ENCODE measurements at places on chromosomes 2 and 18. TPM values are rescaled to one million over a fixed set of nuclear protein-coding genes. Genes with fewer than 3 reads are reported as not detected.

DNA sequence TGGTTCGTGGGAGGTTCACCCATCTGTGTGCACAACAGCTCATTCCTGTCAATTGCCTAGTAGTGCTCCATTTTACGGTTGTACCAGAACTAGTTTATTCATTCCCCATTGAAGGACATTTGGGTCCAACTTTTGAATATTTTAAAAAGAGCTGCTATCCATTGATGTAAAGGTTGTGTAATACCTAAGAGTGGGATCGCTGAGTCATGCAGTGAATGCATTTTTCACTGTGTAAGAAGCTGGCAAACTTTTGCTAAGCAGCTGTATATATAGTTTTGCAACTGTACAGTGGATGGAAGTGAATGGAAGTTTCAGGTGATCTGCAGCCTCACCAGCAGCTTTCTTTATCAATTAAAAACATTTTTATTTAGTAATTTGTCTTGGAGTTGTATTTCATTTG lies 104.5 kb downstream of the DCDC2C start:
- peak; percentile 74 for DNase-seq

- no peak for DNase-seq
These were observed 6.7 kb downstream of the PELI1 start for GRCh38 chr2:64137567-64137966.

- peak; percentile 87 for DNase-seq
These were observed 33.9 kb downstream of the SOWAHC start for GRCh38 chr2:109648041-109648527.

DNA sequence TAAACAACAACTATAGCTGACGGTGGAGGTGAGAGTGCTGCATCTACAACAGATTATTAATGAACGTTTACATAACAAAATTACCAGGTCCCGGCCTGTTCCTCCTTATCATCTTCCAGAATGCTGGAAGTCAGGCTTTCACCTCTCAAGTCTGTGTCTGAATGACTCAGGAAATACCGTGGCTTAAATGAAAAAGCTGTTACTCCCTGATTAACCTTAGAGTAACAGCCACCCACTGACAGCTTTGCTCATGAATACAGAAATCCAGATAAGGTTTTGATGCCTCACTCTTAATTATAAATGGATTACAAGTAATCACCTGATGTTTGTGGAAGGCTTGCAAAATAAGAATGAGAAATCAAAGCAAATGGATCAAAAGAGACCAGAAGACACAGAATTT lies 885.3 kb upstream of the CELF4 start:
- no peak for DNase-seq

DNA sequence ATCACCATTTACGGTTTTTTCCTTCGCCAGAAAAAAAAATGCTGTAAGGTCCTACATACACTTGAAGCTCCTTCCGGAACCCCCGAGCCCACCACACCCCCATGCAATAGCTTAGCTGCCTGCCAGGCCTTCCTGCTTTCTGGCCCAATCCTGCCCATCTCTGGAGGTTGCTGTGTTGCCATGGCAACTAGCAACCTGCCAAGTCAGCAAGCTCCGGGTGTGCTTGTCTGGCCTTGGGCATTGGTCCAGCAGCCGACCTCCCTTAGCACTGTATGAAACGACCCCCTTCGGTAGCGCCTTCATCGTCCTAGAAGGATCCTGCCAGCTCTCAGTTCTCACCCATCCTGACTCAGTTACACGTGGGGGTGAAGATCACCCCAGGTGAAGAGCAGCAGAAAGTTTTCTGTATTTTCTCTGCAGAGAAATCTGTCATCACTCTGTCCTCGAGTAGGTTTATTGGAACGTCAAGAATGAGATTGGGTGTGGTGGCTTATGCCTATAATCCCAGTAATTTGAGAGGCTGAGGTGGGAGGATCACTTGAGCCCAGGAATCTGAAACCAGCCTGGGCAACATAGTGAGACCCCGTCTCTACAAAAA lies 47.4 kb upstream of the MTCL1 start:
- peak; percentile 28 for DNase-seq

DNA sequence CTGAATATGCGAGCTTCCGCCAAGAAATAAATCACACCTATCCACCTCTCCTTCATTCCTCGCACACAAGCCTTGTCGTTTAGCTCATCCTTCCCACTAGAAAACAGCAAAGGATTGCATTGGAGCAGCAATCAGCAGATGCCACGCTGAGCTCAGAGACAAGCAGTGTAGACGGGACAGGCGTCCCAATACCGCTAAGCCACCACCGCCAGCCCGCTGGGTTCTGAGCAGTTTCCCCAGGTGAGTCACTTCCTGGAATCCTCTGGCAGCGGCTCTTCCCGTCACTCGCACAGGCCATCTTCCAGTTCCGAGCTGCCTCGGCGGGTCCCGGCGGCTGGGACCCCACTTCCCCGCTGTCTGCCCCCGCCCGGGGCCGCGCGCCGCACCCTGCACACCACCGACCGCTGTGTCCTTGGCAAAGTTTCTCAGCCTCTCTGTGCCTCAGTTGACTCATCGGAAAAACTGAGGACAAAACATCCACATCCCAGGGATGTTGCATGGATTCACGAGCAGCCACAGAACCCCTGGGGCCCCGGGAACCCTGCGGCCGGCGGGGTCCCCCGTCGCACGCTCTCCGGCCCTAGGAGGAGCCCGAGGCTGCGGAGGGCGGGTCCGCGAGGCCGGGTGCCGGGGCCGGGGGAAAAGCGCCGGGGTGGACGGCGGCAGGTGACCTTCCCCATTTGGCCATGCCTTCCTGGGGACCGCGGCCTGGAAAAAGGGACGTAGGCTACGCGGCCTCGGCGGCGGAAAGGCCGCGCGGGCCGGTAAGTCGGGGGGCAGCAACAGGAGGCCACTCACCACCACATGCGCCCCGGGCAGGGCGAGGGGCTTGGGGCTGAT lies 573 bp downstream of the KDSR start:
- peak; percentile 92 for DNase-seq

DNA sequence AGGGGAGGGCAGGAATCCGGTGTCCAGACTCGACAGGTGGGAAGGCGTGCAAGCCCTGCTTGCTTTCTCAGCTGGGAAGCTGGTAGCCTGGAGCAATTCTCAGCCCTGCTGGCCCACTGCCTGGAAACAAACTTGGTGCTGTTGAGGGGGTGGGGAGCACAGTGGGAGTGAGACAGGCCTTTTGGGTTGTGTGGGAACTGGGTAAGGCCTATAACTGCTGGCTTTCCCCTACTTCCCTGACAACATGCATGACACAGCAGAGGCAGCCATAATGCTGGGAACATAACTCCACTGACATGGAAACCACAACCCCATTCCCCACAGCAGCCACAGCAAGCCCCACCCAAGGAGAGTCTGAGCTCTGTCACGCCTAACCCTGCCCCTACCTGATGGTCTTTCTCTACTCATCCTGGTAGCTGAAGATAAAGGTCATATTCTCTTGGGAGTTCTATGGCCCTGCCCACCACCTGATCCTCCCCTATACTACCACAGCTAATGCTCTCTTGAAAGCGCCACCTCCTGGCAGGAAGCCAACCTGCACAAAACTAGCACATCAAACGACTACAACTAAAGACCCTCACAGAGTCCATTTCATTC lies 122.9 kb upstream of the ACVR1C start:
- DNase-seq = peak; percentile 10

- DNase-seq = no peak
These were observed 395.3 kb downstream of the TSN start for GRCh38 chr2:122150524-122151280.

- peak; percentile 43 for DNase-seq
These were observed 741.3 kb upstream of the RAB6C start for GRCh38 chr2:129237966-129238725.

DNA sequence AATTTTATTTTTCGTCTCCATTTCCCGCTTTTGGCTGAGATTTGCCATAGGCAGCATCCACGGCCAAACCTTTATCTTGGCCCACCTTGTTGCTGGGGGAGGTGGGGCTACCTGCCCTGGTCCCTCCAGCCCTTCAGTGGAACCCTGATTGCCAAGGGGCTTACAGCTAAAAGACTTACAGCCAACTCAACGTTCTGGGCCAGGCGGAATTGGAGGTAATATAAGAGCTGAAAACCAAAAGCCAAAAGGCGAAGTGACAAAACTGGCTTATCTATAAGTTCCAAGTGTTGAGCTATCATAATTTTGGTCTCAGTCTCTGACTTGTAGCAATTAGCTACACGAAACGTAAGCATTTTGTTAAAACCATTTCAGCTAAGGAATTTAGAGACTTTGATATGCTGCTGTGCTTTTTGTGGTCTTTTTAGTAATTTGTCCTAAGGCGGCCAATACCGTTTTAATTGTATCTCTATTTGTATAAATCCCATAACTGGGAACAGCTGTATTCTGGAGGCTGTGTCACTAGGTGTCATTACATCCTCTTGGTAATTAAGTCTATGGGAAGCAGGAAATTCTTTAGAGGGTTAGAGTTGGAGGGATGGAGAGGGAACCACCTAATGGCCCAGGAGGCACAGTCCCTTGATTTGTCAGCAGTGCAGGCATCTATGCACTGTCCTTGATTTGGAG lies 24.0 kb downstream of the PDCD1 start:
- DNase-seq = no peak

DNA sequence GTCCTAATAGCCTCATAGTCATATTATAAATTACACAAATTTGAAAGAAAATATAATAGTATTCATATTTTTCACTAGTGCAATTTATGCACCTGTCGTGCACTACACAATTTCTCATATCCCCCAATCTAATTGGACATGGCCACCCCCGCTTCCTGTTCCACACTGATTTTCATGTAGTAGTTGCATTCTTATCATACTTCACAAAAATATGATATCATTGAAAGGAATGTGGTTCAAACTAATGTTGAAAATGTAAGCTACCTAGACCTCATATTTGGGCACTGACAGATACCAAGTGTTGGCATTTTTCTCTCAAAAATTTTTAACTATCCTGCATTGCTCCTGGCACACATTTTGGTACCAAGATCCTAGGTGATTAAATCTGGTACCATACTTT lies 985.5 kb upstream of the POU3F3 start:
- DNase-seq = no peak

GRCh38 chr18:12516049-12516630 lies 108.4 kb downstream of the PRELID3A start:
- DNase-seq = peak; percentile 47

GRCh38 chr2:69742322-69742952 lies 503 bp downstream of the ANXA4 start:
- DNase-seq = peak; percentile 61

- no peak for DNase-seq
These were observed 621.8 kb downstream of the LRP1B start for GRCh38 chr2:141508806-141509595.

GRCh38 chr2:206408323-206409320 lies 34.7 kb upstream of the ADAM23 start:
- DNase-seq = no peak

DNA sequence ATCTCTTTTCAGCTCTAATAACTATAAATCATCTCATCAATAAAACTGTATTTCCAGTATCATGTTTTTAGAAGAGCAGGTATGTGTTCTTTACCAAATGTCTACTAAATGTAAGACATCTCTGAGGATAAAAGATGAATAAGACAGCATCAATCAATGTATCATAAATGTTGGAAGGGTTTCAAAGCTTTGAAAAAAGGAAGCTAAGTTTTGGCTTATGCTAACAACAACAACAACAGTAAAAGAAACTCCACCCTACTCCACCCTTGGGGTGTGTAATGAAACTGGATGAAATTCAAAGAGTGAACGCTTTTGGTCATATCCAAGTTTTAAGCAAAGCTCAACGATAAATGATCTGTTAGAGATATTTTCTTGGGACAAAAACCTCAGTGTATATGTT lies 17.1 kb downstream of the PRKD3 start:
- DNase-seq = peak; percentile 14

DNA sequence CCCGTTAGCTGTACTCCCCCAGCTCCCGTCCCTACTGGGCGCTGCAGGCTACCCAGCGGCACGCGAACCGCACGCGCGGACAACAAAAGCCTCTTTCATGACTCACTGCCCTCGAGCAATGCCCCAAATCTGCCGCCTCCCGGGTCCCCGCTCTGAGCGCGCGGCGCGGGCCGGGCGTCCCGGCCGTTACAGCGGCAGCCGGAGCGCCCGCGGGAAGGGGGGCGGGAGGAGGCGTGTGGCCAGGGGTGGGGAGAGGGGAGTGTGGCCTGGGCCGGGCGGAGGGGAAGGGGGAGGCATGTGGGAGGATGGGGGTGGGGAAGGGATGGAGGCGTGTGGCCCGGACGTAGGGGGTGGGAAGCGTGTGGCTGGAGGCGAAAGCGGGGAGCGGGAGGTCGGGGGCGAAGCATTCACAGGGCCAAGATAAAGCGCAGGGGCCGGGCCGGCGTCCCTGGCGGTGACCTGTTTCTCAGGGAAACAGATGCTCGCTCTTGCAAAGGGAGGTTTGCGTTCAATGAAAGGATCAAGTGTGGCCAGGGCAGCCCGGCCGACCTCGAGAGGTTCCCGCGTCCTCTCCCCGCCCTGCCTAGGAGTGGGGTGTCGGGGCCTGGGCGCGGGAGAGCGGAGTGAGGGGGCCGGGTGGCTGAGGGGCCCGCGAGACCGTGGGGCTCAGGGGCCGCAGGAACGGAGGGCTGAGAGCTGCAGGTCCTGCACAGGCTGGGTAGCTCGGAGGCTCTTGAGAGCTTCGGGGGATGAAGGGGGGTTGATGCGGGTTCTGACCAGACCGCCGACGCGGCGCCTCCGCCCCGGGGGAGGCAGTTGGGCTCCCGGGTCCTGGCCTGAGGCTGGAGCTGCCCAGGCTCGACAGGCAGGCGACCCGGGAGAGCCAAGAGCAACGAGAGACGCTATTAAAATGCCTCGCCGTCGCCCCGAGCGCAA lies 3.5 kb upstream of the NEUROD1 start:
- peak; percentile 61 for DNase-seq

DNA sequence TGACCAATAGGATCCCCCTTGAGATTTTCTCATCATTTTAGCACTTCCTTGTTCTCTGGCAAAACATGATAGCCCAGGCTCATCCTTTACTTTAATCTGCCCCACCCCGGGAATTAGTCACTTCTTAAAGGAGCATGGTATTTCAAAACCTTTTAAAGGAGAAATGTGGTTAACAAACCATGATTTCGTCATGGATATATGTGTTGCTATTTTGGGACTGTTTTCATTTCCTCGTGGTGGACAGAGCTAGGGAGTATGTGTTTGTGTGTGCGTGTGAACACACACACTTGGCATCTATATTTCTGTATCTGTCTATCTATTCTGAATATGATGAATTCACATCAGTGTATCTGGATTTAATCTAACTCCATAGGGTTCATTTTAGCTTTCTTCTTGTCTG lies 128.1 kb downstream of the BIRC6 start:
- peak; percentile 97 for DNase-seq

GRCh38 chr2:216914491-216914890 lies 54.6 kb upstream of the TNP1 start:
- no peak for DNase-seq

DNA sequence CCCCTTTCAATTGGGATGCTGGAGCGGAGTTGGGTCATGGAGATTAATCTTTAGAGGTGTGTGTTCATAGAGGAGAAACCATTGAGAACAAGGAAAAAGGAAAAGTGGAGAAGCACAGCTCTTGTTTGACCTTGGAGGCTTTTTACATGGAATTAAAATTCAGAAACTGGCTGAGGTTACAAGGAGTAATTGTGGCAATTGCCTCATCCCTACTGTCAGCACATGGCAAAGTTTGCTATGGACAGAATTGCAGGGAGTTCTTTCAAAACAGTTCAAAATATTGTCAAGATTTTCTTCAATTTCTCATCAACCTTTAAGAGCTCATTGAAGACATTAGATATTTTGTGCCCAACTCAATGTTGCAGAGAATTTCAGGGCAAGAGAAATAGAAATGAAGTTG lies 232.7 kb downstream of the SLC8A1 start:
- peak; percentile 37 for DNase-seq

COBLL1 gene
- 1.8 TPM for total RNA-seq

ALKAL2 gene
- total RNA-seq = not detected

R3HDM1 gene
- 7.6 TPM for total RNA-seq

M1AP gene
- total RNA-seq = 0.25 TPM

IL1F10 gene
- total RNA-seq = not detected

SPHKAP gene
- total RNA-seq = 0.32 TPM

CD302 gene
- total RNA-seq = 13.9 TPM

SCYGR8 gene
- not detected for total RNA-seq

PDE1A gene
- total RNA-seq = 16.3 TPM

Data from GM23248 (cell line).